EL (cell line): ENCODE measurements at places on chromosomes 4 and X.

GRCh38 chr4:149292425-149293007 is 523.1 kb downstream of the IQCM start:
- DNase-seq = no peak

- no peak for DNase-seq
Observed at GRCh38 chr4:148015058-148015457, 283.2 kb downstream of the ARHGAP10 start.

- no peak for DNase-seq
Observed at GRCh38 chrX:134174273-134174660, 62.7 kb upstream of the CCDC160 start.

DNA sequence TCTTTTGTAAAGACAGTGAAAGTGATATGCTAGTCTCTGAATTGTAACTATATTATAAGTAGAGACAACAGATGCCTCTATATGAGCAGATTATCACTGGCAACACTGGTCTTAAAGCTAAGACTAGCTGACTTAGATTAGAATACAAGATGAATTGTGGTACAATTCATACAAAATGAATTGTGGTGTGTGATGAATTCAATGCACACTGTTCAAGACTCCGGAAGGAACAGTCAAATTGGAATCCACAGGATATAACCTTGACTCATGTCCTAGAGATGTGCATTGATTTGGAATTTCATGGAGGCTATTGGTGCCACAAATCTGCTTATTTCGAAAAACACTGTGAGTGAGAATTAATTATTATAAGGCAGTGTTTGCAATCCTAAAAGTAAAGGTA is 701.8 kb downstream of the PCDH7 start:
- no peak for DNase-seq

DNA sequence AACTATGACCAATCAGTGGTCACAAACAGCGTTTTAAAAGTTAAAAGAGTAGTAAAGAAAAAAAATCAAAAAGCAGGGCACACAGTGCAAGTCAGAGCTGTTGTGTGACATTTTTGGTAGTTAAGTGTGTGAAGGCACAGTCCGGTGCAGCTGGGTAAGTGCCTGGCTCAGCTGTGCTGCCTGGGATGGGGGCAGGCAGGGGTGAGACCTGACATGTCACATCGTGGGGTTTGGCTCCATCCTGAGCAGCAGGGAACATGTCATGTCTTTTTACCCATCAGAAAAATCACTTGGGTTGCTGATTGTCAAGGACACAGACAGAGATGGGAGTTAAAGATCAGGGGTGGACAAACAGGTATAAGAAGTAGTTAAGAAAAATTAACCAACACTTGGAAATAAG is 125.1 kb downstream of the NSUN7 start:
- DNase-seq = no peak
